ENCODE measurements at places on chromosomes 2 and 18.

- DNase-seq: no peak
Observed at GRCh38 chr2:175001566-175001965, 3.6 kb downstream of the CHN1 start.

DNA sequence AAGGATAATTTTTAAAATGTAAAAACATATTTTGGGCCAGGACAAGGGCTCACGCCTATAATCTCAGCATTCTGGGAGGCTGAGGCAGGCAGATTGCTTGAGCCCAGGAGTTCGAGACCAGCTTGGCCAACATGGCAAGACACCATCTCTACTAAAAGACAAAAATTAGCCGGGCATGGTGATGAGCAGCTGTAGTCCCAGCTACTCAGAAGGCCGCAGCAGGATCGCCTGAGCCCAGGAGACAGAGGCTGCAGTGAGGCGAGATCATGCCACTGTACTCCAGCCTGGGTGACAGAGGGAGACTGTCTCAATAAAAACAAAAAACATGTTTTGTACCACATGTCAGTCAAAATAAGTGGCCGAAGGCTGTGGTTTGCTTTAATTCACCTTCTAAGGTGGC, 122.5 kb downstream of the HDAC4 start:
- no peak for DNase-seq

DNA sequence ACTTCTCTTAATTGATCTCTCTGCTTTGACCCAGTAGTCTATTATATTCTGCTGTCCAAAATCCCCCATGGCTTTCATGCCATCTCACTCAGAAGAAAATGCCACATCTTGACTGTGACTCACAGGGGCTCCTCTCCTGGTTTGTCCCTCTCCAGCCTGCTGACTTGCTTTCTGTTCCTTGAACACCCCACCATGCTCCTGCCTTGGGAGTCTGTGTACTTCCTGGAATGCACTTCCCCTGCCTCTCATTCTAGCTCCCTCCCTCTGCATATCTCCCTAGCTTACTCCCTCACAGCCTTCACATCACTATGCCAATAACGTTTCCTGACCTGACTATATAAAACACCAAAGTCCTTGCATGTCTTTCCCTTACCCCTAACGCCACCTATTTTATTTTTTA, 167.2 kb downstream of the TRIB2 start:
- DNase-seq: no peak

GRCh38 chr2:3611589-3611988, 16.7 kb downstream of the COLEC11 start:
- no peak for DNase-seq

GRCh38 chr2:58553937-58554336, 312.8 kb upstream of the FANCL start:
- DNase-seq: peak; percentile 69

DNA sequence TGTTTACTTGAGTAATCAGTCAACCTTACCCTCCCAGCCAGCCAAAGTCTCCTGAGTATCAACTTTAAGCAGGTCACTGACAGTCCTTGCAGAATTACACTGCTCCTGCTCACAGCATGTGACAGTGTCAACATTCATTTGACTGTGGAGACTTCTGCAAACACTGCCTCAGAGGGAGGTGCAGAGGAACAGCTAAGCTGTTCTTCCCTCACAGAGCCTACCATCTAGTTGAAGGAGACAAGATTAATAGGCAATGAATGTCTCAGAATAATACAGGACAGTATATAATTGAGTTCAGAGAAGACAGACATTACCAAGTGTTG, 11.9 kb downstream of the SLC14A2 start:
- no peak for DNase-seq

GRCh38 chr2:28648147-28648546, 103.5 kb upstream of the PPP1CB start:
- no peak for DNase-seq

DNA sequence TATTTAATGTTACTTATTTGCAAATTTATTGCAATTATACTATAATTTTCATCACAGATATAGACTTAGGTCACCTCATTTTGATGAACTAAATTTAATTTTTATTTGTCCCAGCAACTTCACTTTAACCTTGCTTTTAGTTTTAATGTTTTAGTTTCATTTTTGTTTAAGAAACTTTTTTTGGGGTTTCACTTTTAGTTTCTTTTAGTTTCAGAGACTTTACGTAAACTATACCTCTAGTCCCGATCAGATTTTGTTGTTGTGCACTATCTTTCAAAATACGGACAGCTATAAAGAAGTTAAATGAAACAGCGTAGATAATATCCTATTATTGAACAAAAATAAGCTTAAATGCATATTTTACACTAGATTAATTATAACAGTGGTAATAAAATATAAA, 460.5 kb downstream of the ERBB4 start:
- no peak for DNase-seq

DNA sequence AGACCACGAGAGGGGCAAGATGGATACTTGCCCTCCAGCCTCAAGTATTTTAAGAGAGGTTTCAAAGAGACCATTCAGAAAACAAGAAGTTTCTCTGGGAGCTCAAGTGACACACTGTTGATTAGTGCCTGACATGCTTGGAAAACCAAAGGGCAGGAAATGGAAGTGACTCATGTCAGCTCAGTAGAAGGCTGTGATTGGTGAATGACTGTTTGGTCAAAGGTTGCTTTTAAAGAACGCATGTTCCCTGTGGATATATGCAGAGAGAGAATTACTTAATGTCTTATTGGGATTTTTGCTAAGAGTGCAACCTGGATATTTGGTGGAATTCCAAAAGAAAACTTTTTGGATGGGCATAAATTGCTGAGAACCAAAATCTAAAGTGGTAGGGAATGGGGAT, 549.9 kb downstream of the XIRP2 start:
- DNase-seq: peak; percentile 61

DNA sequence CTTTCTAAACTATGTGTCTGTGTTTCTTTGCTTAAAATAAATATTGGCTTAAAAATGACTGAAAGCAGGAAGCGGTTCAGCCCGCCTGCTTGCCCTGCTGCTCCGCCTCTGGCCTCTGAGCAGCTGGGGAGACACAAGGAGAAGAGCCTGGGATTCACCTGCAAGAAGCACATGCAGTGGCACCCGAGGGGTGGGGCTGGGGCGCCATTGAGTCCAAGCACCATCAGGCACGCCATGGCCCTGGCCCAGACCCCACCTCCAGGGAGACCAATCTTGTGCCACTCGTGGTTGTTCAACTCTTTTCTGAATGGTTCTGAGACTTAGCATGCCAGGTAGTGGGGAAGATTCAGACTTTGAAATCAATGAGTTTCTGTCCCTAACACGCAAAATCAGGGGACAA, 495.5 kb upstream of the MYT1L start:
- DNase-seq: no peak

- DNase-seq: no peak
Observed at GRCh38 chr2:19763731-19764130, 138.1 kb downstream of the TTC32 start.

- no peak for DNase-seq
Observed at GRCh38 chr2:77008853-77009252, 513.3 kb downstream of the LRRTM4 start.

GRCh38 chr18:21714474-21714873, 9.9 kb upstream of the ABHD3 start:
- DNase-seq: no peak

DNA sequence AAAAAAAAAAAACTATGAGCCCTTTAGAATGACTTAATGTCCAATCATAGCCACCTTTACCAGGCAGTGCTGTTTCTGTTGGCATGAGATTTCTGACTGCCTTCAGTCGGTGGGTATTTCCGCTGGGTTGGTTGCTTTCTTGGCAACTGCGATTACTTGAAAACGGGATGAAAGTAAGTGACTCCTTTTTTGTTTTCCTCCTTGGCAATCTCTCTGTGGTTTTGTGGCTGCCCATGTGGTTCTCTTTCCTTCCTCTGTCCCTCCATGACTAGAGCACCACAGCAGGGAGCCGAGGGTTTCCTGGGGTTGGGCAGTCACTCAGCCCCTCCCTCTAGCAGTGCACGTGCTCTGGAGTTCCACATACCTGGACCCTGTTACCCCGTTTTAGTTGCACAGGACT, 112.1 kb downstream of the KLHL29 start:
- peak; percentile 89 for DNase-seq

Data from SK-MEL-5 (cell line).